ENCODE measurements at places on chromosomes 16 and 17.

DNA sequence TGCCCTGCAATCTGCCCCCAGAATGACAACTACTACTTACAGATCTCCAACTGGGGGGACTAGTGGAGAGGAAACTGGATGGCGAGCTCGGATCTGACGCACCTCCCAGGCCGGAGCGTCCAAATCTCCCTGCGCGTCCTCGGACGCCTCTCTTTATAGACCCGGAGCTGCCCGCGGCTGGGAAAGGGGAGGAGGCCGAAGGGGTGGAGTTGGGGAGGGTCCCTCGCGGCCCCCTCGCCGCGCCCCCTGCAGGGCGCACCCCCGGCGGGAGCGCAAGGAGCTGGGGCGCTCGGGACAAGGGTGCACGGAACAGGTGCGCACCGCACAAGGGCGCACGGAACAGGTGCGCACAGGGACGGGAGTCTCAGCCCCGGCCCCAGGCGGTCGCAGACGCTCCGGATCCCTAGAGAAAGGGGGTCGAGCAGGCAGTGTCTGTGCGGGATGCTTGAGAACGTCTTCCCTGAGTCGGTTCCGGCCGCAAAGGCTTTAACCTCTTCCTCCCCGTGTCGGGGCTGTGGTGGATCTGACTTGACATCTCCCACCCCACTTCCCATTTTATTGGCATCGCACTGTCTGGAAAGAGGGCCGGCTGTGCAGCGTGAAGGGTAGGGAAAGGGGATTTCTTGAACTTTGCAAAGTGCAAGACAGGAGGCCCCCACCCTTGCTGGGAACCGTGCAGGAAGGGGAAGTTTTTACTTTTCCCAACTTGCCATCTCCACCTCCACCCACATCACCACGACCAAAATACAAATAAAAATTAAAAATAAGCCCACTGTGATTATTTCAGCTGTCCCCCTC lies at the start of gene MYH11:
TSS of gene MYH11 (minus strand) at position 128 of the 798 bp plus-strand sequence. CDS start 18,776 bp downstream, outside the sequence.
- no peak for DNase-seq

DNA sequence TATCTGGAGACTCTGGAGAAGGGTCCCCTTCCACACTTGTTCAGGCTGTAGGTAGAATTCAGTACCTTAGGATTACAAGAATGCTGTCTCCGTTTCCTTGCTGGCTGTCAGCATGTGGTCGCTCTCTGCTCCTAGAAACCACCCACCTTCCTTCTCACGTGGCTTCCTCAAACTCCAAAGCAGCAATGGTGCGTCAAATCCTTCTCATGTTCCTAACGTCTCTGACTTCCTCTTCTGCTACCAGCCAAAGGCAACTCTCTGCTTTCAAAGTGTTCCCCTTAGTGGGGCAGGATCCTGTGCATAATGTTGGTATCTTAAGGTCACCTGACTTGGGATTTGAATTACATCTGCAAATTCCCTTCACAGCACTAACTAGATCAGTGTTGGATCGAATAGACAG lies 30.9 kb upstream of the DYNLRB2 start:
- DNase-seq: no peak

GRCh38 chr17:57567251-57567650 lies 177.8 kb downstream of the CCDC182 start:
- no peak for DNase-seq

DNA sequence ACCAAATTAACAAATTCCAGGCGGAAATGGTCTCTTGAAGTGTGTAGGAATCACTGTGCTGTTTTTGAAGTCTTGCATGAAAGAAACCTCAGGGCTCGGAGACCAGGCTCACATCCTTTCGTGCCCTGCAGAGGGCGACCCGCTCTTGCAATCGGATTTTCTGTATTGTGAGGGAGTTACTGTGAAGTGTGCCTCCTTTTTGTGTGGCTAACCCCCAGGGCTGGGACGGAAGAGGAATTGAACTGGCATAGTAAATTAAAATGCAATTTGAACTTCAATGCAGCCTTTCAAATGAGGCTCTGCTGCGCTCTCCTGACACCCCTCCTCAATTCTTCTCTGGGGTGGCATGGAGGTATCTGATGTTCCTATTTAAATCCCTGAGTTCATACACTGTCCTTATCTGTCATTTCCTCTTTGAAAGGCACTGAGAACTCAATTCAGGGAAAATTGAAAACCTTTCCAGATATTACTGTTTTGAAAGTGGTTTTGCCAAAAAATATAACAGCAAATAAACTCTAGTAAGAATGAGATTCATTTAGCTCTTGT lies 51.5 kb upstream of the MGAT5B start:
- DNase-seq: no peak

- no peak for DNase-seq
Observed at GRCh38 chr17:37791447-37792399, 46.9 kb upstream of the HNF1B start.

GRCh38 chr16:1991135-1991551 lies 1.4 kb downstream of the SYNGR3 start:
- DNase-seq: no peak

DNA sequence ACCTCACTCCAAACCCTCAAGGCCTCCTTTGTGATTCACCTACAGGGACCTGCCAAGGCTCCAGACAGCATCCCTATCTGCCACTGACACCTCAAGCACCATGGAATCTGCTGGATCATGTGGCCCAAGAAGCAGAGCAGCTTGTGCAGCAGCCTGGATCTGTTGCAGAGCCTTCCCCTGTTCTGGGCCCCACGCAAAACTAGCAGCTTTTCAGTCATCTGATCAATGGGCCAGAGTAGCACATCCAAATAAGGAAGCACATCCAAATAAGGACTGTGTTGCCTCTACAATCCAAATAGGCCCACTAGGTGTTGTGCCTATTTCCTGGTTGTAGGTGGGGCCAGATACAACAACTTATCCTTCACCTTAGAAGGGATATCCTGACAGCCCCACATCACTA lies 97.1 kb upstream of the GNAO1 start:
- DNase-seq: no peak
